SHP77 treated with DMSO at 0.1 percent for 48 hours (cell line): ENCODE measurements at places on chromosomes 13 and 19.

GRCh38 chr19:10631874-10632273, 6.5 kb downstream of the SLC44A2 start:
- no peak for DNase-seq

- DNase-seq: no peak
Measured at GRCh38 chr19:40217934-40218890, at the start of gene TTC9B. Gene TTC9B, minus strand, starts transcription at chr19:40218384. Its CDS starts 3 bp downstream, at chr19:40218381.

DNA sequence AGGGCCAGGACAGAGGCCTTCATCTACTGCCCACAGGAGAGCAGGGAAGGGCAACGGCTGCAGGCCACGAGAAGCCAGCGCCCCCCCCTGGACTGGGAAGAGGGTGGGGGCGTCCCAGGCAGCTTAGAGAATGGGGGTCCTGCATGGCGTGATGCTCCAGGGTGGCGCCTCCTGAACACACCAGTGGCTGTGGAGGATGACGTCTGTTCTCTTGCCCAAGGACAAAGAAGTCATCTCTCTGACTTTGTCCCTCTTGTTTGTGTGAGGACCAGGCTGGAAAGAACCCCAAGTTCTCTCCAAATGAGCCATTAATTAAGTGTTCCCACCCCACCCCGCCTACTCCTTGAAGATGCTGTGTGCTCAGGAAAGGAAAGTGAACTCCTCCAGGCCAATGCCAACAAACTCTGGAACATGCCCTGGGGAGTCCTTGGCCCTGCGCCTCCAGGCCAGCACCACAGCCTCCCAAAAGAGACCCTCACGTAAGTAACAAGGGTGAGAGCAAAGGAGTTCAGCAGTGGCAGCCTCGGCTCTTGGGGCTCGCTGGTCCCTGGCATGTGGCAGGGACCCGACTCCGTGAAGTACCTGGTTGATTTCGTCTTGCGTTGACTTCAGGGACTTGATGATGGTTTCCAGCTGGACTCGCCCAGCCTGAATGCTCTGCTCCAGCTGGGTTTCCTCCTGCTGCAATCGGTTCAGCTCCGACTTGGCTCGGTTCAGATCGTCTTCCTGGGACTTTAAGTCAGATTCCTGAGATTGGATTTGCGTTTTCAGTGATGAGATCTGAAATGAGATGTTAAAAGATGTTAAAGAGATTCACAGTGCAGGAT, 68.4 kb downstream of the EPS15L1 start:
- no peak for DNase-seq

DNA sequence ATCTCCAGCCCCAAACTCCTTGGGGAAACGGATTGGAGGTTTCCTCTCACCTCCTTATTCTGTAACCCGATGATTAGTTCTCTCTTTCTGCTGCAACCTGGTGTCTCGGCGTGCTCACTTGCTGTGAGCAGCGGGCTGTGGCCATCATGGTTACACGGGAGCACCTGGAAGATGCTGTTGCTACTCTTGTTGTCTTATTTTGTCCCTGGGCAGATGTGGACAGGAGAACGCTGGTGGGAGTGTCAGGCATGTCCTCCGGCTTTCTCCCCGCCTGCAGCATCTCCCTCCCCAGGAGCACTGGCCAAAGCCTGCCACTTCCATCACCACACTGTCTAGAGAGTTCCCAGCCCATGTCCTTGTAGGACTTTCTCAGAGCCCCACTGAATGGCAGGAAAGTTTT, 211.8 kb upstream of the ZNF536 start:
- DNase-seq: no peak

DNA sequence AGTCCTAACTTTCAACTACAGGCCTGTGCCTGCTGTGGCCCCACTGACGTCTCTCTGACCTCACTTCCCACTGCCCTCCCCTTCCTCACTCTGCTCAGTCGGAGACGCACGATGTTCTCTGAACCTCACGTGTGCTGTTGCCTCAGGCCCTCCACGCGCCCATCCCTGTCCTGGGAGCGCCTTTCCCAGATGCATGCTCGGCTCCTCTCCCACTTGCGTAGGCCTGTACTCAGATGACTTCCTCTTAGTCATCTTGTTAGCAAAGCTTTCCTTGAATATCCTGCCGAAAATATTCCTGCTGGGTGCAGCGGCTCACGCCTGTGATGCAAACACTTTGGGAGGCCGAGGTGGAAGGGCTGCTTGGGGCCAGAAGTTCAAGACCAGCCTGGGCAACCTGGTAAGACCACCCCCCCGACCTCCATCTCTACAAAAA, 9.3 kb upstream of the SYT5 start:
- peak; percentile 57 for DNase-seq
